ENCODE measurements at places on chromosomes 13 and 19.

GRCh38 chr13:107370015-107370785, 802.3 kb upstream of the ARGLU1 start:
- DNase-seq = no peak

DNA sequence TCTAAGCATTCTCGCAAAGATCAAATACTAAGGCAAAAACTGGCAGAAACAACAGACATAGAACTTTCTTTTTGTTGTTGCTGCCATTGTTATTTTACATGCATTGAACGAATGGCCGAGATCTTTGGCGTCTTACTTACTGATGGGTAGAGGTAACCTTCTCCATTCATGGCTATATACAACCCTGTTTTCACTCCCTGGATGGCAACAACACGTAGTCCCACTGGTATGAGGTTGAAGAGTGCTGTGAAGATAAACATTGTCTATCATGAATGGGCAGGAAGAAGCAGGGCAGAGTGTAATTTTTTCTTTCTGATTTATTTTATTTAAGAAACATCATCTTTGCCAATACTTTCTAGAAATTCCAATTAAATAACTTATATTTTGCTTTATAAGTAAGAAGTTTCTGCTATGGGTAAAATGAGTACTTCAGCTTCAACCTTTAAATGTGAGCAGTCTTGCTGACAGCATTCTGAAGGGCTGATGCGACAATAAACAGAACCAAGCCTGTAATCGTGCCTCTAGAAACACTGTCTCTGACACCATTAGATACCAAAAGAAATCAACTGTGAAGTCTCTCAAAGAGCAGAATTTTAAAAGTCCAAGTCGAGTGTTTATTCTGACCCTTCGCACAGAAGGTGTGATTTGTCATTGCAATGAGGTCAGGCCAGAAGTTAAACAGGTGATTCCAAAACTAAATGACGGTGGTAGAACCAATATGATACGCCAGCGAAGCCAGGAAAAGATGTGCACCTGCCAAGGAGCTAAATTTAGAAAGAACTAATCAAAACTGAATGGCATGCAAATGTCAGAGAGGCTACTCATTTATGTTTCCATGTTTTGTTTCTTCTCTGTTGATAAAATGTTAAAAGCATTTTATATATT, 416.4 kb downstream of the ITGBL1 start:
- DNase-seq = no peak

- DNase-seq = no peak
Observed at GRCh38 chr19:40445780-40446262, 1.7 kb upstream of the SERTAD3 start.

DNA sequence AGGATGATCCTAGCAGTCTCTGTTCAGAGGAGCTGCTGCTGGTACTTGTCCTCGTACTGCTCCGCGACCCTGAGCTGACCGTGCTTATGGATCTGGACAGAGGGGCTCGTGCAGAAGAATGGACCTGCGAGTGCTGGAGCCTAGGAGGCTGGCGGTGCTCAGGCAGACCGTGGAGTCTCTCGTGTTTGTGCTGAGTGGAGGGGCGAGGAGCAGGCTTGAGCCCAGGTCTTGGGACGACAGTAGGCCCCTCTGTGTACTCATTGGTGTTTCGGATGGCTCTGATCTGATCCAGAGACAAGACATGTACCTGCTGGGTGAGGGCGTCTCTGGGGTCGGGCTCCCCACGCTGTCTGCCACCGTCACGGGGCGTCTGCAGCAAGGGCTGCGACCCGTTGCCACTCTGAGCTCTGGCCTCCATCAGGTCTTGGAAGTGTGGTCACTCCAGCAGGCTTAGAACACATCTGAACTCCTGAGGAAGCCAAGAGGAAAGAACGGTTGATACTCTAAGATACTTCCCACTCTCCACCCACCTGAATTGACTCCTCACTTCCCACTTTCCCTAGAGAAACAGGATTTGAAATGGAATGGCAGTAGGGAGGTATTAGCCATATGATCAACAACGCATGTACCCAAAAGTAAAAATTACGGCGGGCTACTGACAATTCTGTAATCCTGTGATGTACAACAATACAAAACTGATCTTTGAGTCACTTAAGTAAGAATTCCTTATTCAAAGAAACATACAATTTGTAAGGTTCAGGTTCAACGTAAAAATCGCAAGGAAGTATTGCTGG, 3.4 kb downstream of the SPRY2 start:
- no peak for DNase-seq

- DNase-seq = no peak
Observed at GRCh38 chr13:33004511-33004910, 11.7 kb upstream of the KL start.

DNA sequence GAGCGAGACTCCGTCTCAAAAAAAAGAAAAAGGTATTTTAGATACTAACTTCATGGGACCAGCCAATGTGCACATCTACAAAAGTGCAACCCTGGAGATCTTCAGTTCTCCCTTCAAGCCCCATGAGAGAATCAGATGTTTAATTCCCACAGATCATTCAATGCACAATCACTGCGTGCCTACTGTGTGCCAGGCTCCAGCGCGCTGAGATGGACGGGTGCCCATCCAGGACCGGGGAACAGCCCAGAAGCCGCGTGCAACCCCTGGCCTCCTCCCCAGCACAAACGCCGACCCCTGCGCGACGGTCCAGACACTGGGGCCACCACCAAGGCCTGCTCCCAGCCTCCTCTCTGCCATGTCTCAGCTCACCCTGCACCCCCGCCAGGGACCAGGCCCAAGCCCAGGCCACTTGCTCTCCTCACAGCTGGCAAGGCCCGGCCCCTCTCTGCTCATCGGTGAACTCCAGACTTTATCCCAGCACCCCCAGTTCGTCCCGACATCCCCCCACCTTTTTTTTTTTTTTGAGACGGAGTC, 5.3 kb downstream of the BTBD2 start:
- no peak for DNase-seq

GRCh38 chr19:38265213-38265861, 964 bp downstream of the SPINT2 start:
- no peak for DNase-seq

GRCh38 chr13:105763851-105764250, 771.6 kb downstream of the EFNB2 start:
- no peak for DNase-seq
